Activated CD4-positive, alpha-beta T cell treated with anti-CD3 and anti-CD28 coated beads for 36 hours (primary cell): ENCODE measurements at places on chromosomes 5 and 9. TPM values are rescaled to one million over a fixed set of nuclear protein-coding genes. Genes with fewer than 3 reads are reported as not detected.
A peak's percentile ranks its signal among the peaks of the same experiment; 100 is the strongest.

BTNL3 gene
- total RNA-seq = not detected

DNA sequence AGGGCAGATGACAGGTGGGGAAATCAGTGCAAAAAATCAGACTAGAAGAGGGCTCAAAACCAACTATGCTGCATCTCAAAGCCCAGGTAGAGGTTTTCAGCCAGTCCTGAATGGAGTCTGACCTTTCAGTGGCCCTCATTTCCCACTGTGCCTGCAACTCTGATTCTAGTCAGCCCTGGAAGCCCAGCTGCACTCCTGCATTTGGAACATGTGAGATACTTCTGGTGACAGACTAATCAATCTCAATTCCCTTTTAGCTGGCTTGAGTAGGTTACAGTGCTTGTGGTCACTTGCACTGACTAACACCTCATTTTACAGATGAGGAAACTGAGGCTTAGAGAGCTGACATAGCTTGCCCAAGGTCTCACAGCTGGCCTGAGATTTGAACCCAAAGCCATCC lies 7.9 kb upstream of the ACSL6 start:
- no peak overlapping the region for H3K4me3 ChIP-seq
- H3K27me3 ChIP-seq = peaks cover 39% of the 10 kb centered on the region
- no peak for DNase-seq
- H3K36me3 ChIP-seq = no peaks in the 10 kb centered on the region
- peak overlapping the region; percentile 8 for H3K27ac ChIP-seq

- no peaks in the 10 kb centered on the region for H3K4me1 ChIP-seq
- H3K36me3 ChIP-seq = no peaks in the 10 kb centered on the region
- no peak overlapping the region for H3K27ac ChIP-seq
These were observed 30.8 kb downstream of the ADAMTSL1 start for GRCh38 chr9:18504707-18505106.

GRCh38 chr9:92728831-92729734 lies 35.5 kb downstream of the BICD2 start:
- H3K27me3 ChIP-seq = no peaks in the 10 kb centered on the region
- H3K27ac ChIP-seq = no peak overlapping the region
- no peak overlapping the region for H3K4me3 ChIP-seq
- H3K36me3 ChIP-seq = peaks cover 3% of the 10 kb centered on the region
- DNase-seq = no peak
- H3K4me1 ChIP-seq = peaks cover 9% of the 10 kb centered on the region

CDK9 gene
- 80.4 TPM for total RNA-seq

- peaks cover 37% of the 10 kb centered on the region for H3K27me3 ChIP-seq
- H3K27ac ChIP-seq = no peak within 1 kb of the TSS
- H3K4me3 ChIP-seq = peak within 1 kb of the TSS; percentile 72
- DNase-seq = peak; percentile 53
- no peaks in the 10 kb centered on the region for H3K36me3 ChIP-seq
- H3K4me1 ChIP-seq = peaks cover 17% of the 10 kb centered on the region
These were observed at the start of gene SLC1A1 for GRCh38 chr9:4489919-4490704. TSS of gene SLC1A1 (plus strand) at chr9:4490468. CDS start at chr9:4490680, 212 bp downstream.

GRCh38 chr9:127366594-127366993 lies 30.4 kb upstream of the SLC2A8 start:
- H3K36me3 ChIP-seq = no peaks in the 10 kb centered on the region
- peaks cover 46% of the 10 kb centered on the region for H3K27me3 ChIP-seq
- H3K4me3 ChIP-seq = no peak overlapping the region
- no peaks in the 10 kb centered on the region for H3K4me1 ChIP-seq
- DNase-seq = no peak

PCDHB10 gene
- not detected for total RNA-seq

DNA sequence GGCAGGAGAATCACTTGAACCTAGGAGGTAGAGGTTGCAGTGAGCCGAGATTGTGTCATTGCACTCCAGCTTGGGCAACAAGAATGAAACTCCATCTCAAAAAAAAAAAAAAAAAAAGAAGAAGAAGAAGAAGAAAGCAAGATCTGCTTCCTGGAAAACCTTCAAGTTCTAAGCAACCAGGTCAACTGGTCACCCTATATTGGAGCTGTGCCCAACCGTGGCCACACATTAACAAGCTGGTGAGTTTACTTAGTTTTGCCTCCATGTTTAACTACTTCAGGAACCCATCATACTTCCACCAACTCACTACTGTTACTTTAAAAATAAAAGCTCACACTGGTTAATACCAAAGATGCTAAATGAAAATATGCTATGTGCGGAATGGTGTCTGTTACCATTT lies 12.3 kb upstream of the SKP1 start:
- no peaks in the 10 kb centered on the region for H3K4me1 ChIP-seq
- no peak overlapping the region for H3K27ac ChIP-seq
- no peaks in the 10 kb centered on the region for H3K36me3 ChIP-seq
- no peak for DNase-seq
- no peak overlapping the region for H3K4me3 ChIP-seq
- H3K27me3 ChIP-seq = no peaks in the 10 kb centered on the region

DNA sequence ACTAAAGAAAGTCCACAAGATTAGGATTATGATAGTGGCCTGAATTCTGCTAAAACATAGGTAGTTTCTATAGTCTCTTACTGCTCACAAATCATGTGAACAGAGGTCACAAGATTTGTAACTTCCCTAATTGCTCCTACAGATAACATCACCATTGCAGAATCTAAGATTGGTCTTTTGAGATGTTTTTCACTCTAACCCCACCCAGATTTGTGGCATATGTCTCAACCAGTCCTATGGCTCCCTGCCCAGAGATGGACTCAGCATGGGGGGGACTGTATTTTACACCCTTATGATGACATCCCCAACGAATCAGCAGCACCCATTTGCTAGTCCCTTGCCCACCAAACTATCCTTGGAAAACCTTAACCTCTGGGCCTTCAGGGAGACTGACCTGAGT lies 1046.2 kb downstream of the CDH12 start:
- no peaks in the 10 kb centered on the region for H3K4me1 ChIP-seq
- H3K36me3 ChIP-seq = no peaks in the 10 kb centered on the region
- no peaks in the 10 kb centered on the region for H3K27me3 ChIP-seq
- no peak overlapping the region for H3K4me3 ChIP-seq

IL7R gene
- total RNA-seq = 246 TPM

- no peak overlapping the region for H3K27ac ChIP-seq
- H3K4me1 ChIP-seq = no peaks in the 10 kb centered on the region
- no peaks in the 10 kb centered on the region for H3K36me3 ChIP-seq
- no peak overlapping the region for H3K4me3 ChIP-seq
- no peak for DNase-seq
These were observed 29.8 kb downstream of the SLC24A2 start for GRCh38 chr9:19759066-19759465.

- no peaks in the 10 kb centered on the region for H3K36me3 ChIP-seq
- peak; percentile 61 for DNase-seq
- no peak overlapping the region for H3K4me3 ChIP-seq
- no peaks in the 10 kb centered on the region for H3K4me1 ChIP-seq
- no peaks in the 10 kb centered on the region for H3K27me3 ChIP-seq
These were observed 50.8 kb downstream of the ALDH7A1 start for GRCh38 chr5:126544087-126544740.

GRCh38 chr5:111756581-111757354 lies at the start of gene NREP:
TSS of gene NREP (minus strand) at chr5:111757194. CDS start at chr5:111755772, 1,422 bp downstream.
- peak within 1 kb of the TSS; percentile 86 for H3K27ac ChIP-seq
- peak within 1 kb of the TSS; percentile 80 for H3K4me3 ChIP-seq
- DNase-seq = peak; percentile 60
- peaks cover 18% of the 10 kb centered on the region for H3K4me1 ChIP-seq
- H3K27me3 ChIP-seq = peaks cover 3% of the 10 kb centered on the region

CER1 gene
- total RNA-seq = not detected

- H3K27ac ChIP-seq = peak overlapping the region; percentile 53
- H3K27me3 ChIP-seq = no peaks in the 10 kb centered on the region
- H3K36me3 ChIP-seq = peaks cover 44% of the 10 kb centered on the region
- H3K4me1 ChIP-seq = peaks cover 84% of the 10 kb centered on the region
- DNase-seq = no peak
- no peak overlapping the region for H3K4me3 ChIP-seq
These were observed 49.4 kb downstream of the SLC22A5 start for GRCh38 chr5:132418881-132419280.

ZDHHC11B gene
- total RNA-seq = 0.61 TPM

DNA sequence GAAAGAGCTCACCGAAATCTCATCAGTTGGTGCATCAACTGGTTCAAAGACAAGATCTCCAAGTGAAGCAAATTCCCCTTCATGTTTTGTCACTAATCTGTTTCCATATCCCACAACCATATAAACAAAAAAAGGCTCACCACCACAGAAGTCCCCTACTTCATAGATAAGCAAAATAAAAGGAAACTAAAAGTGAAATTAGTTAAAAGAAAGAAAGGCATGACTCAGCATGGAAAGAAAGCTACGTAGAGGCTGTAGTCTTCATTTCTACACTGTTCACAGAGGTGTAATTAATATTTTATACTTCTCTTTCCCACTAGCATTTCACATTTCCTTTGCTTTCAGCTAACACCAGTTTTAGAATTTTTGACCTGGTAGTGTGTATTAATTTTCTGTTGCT lies 208.0 kb downstream of the CYLC2 start:
- no peak overlapping the region for H3K4me3 ChIP-seq
- no peak overlapping the region for H3K27ac ChIP-seq
- DNase-seq = no peak
- H3K4me1 ChIP-seq = no peaks in the 10 kb centered on the region
- no peaks in the 10 kb centered on the region for H3K36me3 ChIP-seq

GRCh38 chr9:131111186-131111853 lies 14.1 kb upstream of the NUP214 start:
- no peak overlapping the region for H3K27ac ChIP-seq
- H3K4me1 ChIP-seq = no peaks in the 10 kb centered on the region

GRCh38 chr9:130630071-130630450 lies 34.3 kb upstream of the PRDM12 start:
- DNase-seq = no peak
- H3K4me3 ChIP-seq = no peak overlapping the region
- no peaks in the 10 kb centered on the region for H3K4me1 ChIP-seq
- no peaks in the 10 kb centered on the region for H3K27me3 ChIP-seq
- peaks cover 26% of the 10 kb centered on the region for H3K36me3 ChIP-seq

GRCh38 chr9:99430301-99430700 lies 208.2 kb downstream of the SEC61B start:
- no peak for DNase-seq
- peaks cover 10% of the 10 kb centered on the region for H3K27me3 ChIP-seq
- no peak overlapping the region for H3K27ac ChIP-seq
- no peaks in the 10 kb centered on the region for H3K36me3 ChIP-seq
- peaks cover 13% of the 10 kb centered on the region for H3K4me1 ChIP-seq

INPP5E gene
- 14.1 TPM for total RNA-seq

GRCh38 chr5:39547553-39548154 lies 122.9 kb upstream of the DAB2 start:
- no peak overlapping the region for H3K4me3 ChIP-seq
- peaks cover 9% of the 10 kb centered on the region for H3K27me3 ChIP-seq
- peaks cover 4% of the 10 kb centered on the region for H3K4me1 ChIP-seq
- DNase-seq = peak; percentile 7

SLC34A3 gene
- not detected for total RNA-seq

- H3K36me3 ChIP-seq = no peaks in the 10 kb centered on the region
- DNase-seq = no peak
- H3K27me3 ChIP-seq = no peaks in the 10 kb centered on the region
- no peak overlapping the region for H3K4me3 ChIP-seq
These were observed 280.1 kb downstream of the DNAH5 start for GRCh38 chr5:13664377-13664776.
